SK-MEL-5 (cell line): ENCODE measurements at places on chromosomes 7 and 10. TPM values are rescaled to one million over a fixed set of nuclear protein-coding genes. Genes with fewer than 3 reads are reported as not detected.
A peak's percentile ranks its signal among the peaks of the same experiment; 100 is the strongest.

DNA sequence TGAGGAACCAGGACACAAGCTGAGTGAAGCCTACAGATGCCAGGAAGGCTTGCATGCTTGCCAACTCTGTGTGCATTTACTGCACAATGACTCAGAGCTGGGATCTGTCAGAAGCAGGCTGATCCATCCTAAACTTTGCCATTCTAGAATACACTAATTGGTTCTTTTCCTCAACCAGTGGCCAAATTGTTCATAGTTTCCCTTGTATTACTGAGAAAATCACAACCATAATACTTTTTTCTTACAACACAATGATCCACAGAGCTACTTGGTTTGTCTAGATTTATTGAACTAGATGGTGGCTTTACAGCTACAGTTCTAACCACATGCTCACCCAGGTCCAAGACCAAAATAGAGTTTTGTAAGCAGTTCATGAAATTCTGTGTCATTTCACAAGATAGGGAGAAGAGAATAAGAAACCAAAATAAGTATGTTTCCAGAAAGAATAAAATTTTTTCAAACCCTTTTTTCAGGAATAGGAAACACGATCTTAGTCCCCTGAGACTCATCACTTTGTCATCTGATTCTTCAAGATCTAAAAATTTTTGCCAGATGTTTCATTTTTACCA lies 21.0 kb upstream of the LRRC17 start:
- no peak for DNase-seq

Gene NRAP
- total RNA-seq, result 0.13 TPM in 1 of 2 replicates, not detected in the other

Gene XRCC2
- 13.2 and 14.1 TPM in 2 replicates for total RNA-seq

DNA sequence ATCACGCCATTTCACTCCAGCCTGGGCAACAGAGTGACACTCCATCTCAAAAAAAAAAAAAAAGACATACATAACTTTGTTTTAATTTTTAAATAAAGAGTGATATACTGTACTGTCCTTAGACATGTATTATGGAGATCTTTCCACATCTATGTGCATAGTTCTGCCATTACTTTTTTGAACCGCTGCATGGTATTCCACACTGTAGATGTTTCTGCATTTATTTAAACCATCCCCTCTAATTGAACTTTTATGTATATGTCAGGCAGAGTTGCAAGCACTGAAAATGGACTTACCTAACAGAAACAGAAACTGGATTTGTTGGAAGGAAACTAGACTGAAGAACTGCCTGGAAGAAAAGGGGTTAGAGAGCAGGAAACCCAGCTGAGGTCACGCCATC lies 8.5 kb upstream of the ARHGAP19 start:
- DNase-seq, result no peak

- DNase-seq, result no peak
These were observed 54.8 kb downstream of the GPR141 start for GRCh38 chr7:37738321-37738720.

Gene NXPH1
- not detected in 2 replicates for total RNA-seq

Gene RPEL1
- 0.05 TPM in 1 of 2 replicates, not detected in the other for total RNA-seq

Gene SPOCK2
- 0.05 and 0.24 TPM in 2 replicates for total RNA-seq

GRCh38 chr7:130278860-130279259 lies 12.2 kb downstream of the CPA2 start:
- DNase-seq, result no peak

GRCh38 chr7:37901890-37902524 lies 14.6 kb downstream of the SFRP4 start:
- no peak for DNase-seq

- DNase-seq, result no peak
These were observed 35.3 kb downstream of the SLC16A9 start for GRCh38 chr10:59674215-59674836.

GRCh38 chr7:78185149-78185745 lies 386.7 kb downstream of the PHTF2 start:
- no peak for DNase-seq

Gene POMZP3
- 4.5 and 8.2 TPM in 2 replicates for total RNA-seq

- no peak for DNase-seq
These were observed 114.2 kb downstream of the ZMIZ1 start for GRCh38 chr10:79182781-79183467.

GRCh38 chr7:153430931-153431330 lies 621.3 kb upstream of the DPP6 start:
- DNase-seq, result no peak

DNA sequence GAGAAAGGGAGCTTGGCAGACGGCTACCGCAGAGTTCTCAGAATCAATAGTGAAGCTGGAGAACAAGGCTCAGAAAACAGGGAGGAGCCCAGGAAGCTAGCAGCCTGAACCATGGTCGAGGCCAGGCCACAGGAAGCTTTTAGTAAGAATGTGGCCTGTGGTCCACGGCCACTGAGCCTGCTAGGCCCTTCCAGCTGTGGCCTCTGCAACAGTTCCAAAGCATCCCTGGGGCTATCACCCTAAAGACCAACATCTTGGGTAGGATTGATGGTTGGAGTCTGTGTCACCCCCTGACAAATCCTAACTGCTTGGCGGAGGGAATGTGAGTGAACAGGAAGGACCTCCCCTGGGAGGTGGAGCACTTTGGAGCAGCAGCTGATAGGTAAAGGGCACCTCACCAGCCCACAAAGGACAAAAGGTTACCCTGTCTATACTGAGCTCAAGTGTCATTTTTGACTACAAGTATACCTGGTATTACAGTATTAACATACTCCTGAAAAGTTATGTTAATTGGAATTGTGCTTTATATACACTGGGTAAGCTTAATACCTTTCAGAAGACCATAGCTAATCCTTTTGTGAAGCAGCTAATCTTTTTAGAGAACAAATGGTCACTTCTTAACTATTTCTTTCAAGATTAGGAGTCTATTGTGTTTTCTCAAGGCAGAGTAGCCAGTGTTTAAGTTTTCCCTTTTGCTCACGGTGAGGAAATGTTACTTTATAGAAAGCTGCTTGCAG lies 18.7 kb downstream of the PTPRE start:
- DNase-seq, result no peak

DNA sequence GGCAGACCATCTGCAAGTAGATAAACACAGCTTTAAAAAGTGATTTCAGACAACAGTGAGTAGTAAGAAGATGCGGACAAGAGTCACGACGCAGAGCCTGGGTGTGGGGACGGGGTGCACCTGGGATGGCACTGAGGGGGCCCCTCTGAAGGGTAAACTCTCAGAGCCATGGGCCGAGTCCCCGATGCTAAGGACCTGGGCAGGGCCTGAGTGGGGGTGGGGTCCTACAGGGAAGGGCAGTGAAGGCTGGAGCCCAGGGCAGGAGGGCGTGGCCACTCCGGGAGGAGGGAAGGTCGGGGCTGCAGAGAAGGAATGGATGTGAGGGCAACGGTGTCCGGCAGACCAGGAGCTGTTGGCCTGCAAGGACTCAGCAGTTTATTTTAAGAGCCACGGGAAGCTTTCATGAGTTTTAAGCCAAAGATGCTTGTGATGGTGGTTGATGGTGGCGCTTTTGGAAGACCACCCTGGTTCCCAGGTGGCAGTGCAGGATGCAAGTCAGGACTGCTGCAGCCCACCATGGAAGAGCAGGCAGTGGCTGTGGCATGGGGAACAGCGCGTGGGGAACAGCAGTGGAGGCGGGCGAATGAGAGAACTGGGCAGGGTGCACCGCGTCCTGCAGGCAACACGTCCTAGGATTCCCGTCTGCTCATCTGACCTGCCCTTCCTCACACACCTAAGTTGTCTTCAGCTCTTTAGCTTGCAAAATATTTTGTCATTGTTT lies 296.8 kb downstream of the DNAJB6 start:
- DNase-seq, result no peak

Gene ACSM6
- not detected in 2 replicates for total RNA-seq

Gene SFRP4
- not detected in 2 replicates for total RNA-seq

- DNase-seq, result no peak
These were observed 57.2 kb downstream of the CALML3 start for GRCh38 chr10:5581670-5582566.

GRCh38 chr7:112162784-112163506 lies 43.3 kb downstream of the DOCK4 start:
- DNase-seq, result peak; percentile 38

- no peak for DNase-seq
These were observed 121.7 kb downstream of the MLLT10 start for GRCh38 chr10:21655687-21656086.

Gene SLC26A5
- total RNA-seq, result not detected in 2 replicates

- DNase-seq, result no peak
These were observed 682.5 kb downstream of the LRMDA start for GRCh38 chr10:76113952-76114351.

DNA sequence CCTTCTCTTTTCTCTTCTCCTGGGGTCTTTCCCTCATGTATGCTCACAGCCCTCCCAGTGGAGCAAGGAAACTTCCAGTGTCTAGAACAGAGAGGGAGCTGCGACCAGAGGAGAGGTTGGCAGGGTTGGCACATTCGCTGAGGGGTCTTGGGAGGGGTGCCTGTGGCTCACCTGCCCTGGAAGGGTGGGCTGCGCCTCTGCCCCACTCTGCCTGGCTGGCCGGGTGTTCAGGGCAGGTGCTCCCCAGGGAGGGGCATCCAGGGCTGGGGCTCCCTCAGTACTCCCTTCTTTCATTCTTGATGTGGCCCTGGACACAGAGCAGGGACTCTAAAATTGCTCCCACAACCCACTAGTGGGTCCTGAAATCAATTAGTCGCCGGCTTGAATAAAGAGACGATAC lies 16.9 kb downstream of the SHH start:
- DNase-seq, result no peak

Gene OR2A1
- total RNA-seq, result not detected in 2 replicates

GRCh38 chr7:120180221-120180620 lies 92.8 kb upstream of the KCND2 start:
- no peak for DNase-seq
